ENCODE measurements at places on chromosomes 5 and 9.

DNA sequence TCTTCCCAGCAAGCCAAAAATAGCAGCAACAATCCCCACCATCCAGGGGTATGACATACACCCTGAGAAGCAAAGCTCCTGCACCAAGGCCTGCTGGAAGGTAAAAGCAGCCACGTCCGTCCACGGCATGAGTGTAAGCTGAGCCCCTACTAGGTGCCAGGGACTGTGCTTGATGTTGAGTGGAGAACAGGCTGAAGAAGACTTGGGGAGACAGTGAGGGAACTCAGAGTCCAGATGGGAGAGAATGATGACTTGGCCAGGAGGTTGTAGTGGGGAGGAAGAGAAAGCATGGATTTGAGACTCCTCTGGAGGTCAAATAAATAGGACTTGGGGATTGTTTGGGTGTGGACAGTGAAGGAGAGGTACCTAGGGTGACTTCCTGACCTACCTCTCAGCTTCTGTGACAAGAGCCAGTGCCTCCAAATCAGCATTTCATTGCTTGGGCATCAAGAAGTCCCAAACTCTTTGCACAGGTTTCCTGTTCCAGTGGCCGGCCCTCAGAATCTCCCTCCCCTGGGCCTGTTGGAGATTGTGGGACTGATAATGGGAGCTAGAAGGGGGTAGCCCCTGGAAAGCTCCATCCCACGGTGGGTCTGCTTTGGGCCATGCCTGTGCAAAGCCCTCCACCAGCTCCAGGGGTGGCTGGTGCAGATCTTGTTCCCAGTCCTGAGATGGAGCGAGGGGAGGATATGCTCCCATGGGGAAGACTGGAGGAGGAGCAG is 58.3 kb upstream of the ADAMTS2 start:
- DNase-seq, result no peak

GRCh38 chr5:158511454-158511853 is 588.3 kb downstream of the EBF1 start:
- no peak for DNase-seq

DNA sequence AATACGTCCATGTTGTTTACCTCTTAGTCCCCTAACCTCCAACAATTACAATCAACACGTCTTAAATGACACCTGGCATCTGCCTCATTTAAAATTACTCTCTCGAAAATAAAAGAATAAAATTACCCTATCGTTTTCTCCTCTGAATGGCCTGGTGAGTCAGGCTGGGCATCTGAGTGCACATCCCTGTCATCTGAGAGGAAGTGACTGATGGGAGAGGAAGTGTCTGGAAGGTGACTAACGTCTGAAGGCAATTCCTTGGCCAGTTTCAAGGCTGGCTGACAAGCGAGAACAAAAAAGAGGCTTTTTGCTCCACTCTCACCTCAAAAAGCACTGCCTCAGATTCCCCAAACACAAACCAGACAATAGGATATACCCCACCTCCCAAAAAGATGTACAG is 57.7 kb downstream of the MAPKAP1 start:
- no peak for DNase-seq

GRCh38 chr5:142872795-142873194 is 102.6 kb downstream of the ARHGAP26 start:
- DNase-seq, result no peak

DNA sequence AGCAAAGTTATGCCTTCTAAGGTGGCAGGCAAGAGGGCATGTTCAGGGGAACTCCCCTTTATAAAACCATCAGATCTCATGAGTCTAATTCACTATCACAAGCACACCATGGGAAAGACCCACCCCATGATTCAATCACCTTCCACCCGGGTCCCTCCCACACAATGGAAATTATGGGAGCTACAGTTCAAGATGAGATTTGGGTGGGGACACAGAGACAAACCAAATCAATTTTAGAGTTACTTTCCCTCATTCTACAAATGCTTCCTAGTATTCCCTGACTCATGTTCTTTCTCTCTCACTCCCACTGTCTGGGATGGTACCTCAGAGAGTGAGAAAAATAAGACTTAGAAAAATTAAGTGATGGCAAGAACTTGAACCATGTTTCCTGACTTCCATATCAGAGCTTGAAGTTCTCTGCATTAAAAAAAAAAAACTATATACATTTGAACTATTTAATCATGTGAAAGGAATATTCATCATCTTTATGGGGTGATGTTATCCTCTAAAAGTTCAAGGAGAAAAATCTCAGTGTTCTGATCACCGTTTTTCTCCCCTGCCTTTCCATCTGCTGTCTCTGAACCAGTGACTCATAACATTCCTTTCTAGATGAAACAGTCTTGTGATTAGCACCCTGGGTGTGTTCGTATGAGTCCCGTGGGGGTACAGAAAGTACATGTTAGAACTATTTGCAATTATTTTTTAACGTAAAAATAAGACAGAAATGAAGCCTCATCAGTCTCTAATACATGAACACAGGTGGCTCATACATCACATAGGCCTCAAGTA is 282.9 kb downstream of the SLF1 start:
- no peak for DNase-seq

- no peak for DNase-seq
Observed at GRCh38 chr5:146732962-146733361, 145.6 kb downstream of the PPP2R2B start.

DNA sequence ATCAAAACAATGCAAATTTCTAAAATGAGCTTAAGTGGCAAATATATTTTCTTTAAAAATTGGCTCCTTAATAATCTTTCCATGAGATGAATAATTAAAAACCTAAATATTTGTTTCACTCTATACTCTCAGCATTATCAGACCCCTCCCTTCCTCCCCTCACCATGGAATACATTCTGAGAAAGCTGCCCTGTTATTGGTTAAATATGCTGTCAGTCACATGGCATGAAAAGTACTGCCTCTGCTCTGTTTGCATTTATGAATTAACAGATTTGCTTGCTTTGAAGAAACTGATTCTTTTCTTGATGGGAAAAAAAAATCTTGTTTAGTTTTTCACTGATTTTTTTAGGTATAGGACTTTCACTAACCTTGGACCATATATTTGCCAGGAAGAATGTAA is 17.0 kb upstream of the RPS23 start:
- DNase-seq, result no peak

Measured in NCI-H774 (cell line).